ENCODE measurements at places on chromosomes 4 and X. TPM values are rescaled to one million over a fixed set of nuclear protein-coding genes. Genes with fewer than 3 reads are reported as not detected.
A peak's percentile ranks its signal among the peaks of the same experiment; 100 is the strongest.

Gene EREG
- polyA plus RNA-seq, result not detected

Gene TBX22
- not detected for polyA plus RNA-seq

Gene DUSP21
- polyA plus RNA-seq, result not detected

Gene LDOC1
- 19.3 TPM for polyA plus RNA-seq

Gene NPFFR2
- polyA plus RNA-seq, result not detected

Gene TECRL
- not detected for polyA plus RNA-seq

Gene LIN54
- polyA plus RNA-seq, result 9.2 TPM

Gene AADAT
- not detected for polyA plus RNA-seq

Gene RGN
- polyA plus RNA-seq, result not detected

DNA sequence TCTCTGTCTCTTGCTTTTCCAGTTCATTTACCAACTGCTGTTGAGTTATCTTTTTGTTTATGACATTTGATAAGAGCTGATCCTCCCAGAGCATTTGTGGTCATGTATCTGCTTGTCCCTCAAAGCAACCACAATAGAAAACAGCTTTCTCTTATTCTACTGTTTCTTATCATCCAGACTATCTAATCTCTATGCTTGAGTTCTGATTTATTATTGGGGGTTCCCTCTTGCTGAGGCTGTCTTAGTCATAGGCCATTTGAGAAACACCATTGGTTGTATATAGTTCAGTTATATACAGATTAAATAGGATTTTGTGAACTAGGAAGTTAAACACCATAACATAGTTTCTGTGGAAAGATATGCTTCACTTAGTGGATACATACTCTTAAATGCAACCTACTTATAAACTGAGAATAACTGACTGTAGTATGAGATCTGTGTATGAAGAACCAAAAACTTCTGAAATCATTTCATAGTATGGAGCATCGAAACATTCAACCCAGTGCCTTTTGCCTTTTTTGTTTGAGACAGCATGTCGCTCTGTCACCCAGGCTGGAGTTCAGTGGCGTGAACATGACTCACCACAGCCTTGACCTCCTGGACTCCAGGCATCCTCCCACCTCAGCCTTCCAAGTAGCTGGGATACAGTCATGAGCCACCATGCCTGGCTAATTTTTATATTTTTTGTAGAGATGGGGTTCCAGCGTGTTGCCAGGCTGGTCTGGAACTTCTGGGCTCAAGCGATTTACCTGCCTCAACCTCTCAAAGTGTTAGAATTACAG lies 75.8 kb downstream of the STIM2 start:
- no peaks in the 10 kb centered on the region for H3K27me3 ChIP-seq
- H3K4me1 ChIP-seq, result peaks cover 42% of the 10 kb centered on the region
- no peaks in the 10 kb centered on the region for H3K36me3 ChIP-seq
- H3K4me3 ChIP-seq, result no peak overlapping the region

- H3K4me1 ChIP-seq, result peaks cover 75% of the 10 kb centered on the region
- DNase-seq, result no peak
- H3K4me3 ChIP-seq, result no peak overlapping the region
- no peaks in the 10 kb centered on the region for H3K36me3 ChIP-seq
Measured at GRCh38 chr4:152094970-152095700, 334.3 kb upstream of the GATB start.

GRCh38 chr4:17336524-17336961 lies 175.3 kb downstream of the QDPR start:
- peaks cover 20% of the 10 kb centered on the region for H3K4me1 ChIP-seq
- no peak overlapping the region for H3K27ac ChIP-seq
- DNase-seq, result peak; percentile 60
- H3K4me3 ChIP-seq, result no peak overlapping the region
- H3K36me3 ChIP-seq, result no peaks in the 10 kb centered on the region
- H3K27me3 ChIP-seq, result no peaks in the 10 kb centered on the region

DNA sequence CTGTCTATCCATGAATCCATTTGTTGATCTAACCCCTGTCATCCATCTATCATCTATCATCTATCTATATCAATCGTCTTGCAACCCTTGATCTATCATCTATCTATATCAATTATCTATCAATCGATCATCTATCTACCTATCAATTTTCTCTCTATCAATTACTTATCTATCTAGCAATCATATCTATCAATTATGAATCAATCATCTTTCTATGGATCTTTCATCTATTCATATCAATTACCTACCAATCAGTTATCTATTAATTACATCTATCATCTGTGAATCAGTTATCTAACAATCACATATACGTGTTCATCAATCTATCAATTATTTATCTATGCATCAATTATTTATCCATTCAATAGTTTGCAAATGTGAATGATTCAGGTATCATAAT lies 24.5 kb upstream of the ASMTL start:
- no peak overlapping the region for H3K27ac ChIP-seq
- peaks cover 78% of the 10 kb centered on the region for H3K4me1 ChIP-seq
- no peaks in the 10 kb centered on the region for H3K27me3 ChIP-seq
- H3K36me3 ChIP-seq, result peaks cover 14% of the 10 kb centered on the region
- H3K4me3 ChIP-seq, result no peak overlapping the region
- no peak for DNase-seq

DNA sequence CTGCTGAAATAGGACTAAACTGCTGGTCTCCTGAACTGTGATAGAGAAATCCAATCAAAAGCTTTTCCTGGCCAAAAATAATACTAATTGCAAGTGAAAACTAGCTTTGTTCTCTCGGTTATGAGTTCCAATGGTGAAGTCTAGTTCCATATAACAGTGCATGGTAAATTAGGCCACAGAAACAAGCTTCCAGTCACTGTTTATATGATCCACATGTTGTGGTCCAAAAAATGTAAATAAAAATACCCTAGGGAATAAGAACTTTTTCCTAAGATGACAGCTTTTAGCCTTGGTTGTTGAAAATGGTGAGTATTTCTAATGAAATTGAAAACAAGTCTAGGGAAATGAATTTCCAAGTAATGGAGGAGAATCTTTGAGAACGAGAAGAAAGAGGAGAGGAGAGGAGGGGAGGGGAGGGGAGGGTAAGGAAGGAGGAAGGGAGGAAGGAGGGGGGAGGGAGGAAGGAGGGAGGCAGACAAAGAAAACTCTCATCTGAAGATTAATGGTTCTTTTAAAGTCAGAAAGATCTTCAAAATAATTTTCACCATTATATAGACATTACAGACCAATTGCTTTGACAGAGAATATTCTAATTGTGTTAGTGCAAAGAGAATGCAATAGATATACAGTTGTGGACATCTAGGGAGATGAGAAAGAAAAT lies 26.1 kb downstream of the PALLD start:
- H3K36me3 ChIP-seq, result no peaks in the 10 kb centered on the region
- DNase-seq, result no peak
- H3K27ac ChIP-seq, result no peak overlapping the region
- no peaks in the 10 kb centered on the region for H3K4me1 ChIP-seq
- no peak overlapping the region for H3K4me3 ChIP-seq

DNA sequence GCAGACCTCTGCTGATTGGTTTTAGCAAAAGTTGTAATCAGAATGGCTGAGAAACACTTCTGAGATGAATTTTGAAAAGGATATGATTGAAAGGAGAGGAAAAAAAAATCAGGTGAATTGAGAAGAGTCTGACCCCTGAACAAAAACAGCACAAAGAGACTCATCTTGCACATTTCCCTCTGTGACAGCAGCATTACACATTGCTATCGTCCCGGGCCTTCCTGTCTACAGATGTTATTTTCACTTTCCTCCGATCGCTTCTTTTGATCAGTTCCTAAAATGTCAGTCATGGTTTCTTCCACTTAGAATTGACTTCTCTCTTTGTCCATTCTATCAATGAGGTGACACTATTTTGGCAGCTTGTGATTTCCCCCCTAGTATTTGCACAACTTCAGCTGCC lies 262.6 kb downstream of the GPC3 start:
- no peak for DNase-seq
- no peaks in the 10 kb centered on the region for H3K27me3 ChIP-seq
- no peaks in the 10 kb centered on the region for H3K4me1 ChIP-seq
- no peak overlapping the region for H3K4me3 ChIP-seq
- H3K27ac ChIP-seq, result no peak overlapping the region
- no peaks in the 10 kb centered on the region for H3K36me3 ChIP-seq

DNA sequence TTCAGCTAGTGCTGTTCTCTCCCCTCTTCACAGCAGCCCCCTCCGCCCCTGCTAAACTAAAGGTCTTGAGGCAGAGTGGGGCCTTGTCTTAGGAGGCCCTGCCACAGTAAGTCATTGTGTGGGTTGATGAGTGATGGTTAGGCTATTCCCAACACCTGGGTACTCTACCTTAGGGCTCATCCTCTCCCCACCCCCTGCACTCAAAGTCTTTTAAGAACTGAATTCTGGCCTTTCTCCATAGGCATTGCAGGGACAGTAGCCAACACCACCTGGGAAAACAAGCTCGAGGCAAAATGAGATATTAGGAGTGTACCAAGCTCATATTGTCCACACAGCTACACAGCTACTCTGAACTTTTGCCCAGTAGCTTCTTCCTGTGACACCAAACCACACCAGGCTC lies 42.5 kb downstream of the RAB40AL start:
- H3K27me3 ChIP-seq, result no peaks in the 10 kb centered on the region
- H3K4me1 ChIP-seq, result no peaks in the 10 kb centered on the region
- H3K27ac ChIP-seq, result no peak overlapping the region
- H3K36me3 ChIP-seq, result no peaks in the 10 kb centered on the region

GRCh38 chr4:133190098-133190497 lies 41.0 kb downstream of the PCDH10 start:
- H3K36me3 ChIP-seq, result no peaks in the 10 kb centered on the region
- no peak for DNase-seq
- H3K27me3 ChIP-seq, result no peaks in the 10 kb centered on the region
- no peak overlapping the region for H3K27ac ChIP-seq
- H3K4me1 ChIP-seq, result no peaks in the 10 kb centered on the region
- no peak overlapping the region for H3K4me3 ChIP-seq

GRCh38 chr4:139975830-139976272 lies 178.1 kb downstream of the MAML3 start:
- H3K4me1 ChIP-seq, result no peaks in the 10 kb centered on the region
- H3K27ac ChIP-seq, result no peak overlapping the region

DNA sequence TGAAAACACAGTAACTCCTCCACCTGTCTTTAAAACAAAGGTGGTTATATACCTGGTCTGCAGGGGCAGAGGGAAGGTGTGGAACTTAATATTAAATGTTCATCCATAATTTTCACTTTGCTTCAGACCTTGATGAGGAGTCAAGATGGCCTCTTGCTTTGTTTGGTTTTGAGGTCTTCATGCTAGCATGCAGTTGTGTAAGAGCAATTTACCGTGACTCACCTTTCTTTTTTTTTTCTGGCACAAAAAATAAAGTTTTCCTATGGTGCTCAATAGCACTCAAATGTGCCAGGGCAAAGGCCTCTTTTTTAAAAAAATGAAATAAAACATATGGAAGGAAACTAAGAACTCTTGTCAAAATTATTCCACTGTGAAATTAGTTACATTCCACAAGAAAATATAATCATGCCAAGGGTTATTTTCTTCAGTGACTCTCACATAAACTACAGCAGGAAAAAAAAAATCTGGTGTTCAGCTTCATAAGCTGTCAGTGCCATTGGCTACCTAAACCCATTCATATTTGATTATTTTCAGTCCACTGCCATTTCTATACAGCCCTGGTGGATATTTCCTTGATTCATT lies 128.2 kb downstream of the SLC7A11 start:
- no peak overlapping the region for H3K4me3 ChIP-seq
- H3K27me3 ChIP-seq, result no peaks in the 10 kb centered on the region
- no peak overlapping the region for H3K27ac ChIP-seq
- H3K36me3 ChIP-seq, result no peaks in the 10 kb centered on the region
- DNase-seq, result no peak
